ENCODE measurements at places on chromosomes 7 and 10.

GRCh38 chr7:141928146-141928844, 12.1 kb downstream of the OR9A4 start:
- DNase-seq, result no peak

DNA sequence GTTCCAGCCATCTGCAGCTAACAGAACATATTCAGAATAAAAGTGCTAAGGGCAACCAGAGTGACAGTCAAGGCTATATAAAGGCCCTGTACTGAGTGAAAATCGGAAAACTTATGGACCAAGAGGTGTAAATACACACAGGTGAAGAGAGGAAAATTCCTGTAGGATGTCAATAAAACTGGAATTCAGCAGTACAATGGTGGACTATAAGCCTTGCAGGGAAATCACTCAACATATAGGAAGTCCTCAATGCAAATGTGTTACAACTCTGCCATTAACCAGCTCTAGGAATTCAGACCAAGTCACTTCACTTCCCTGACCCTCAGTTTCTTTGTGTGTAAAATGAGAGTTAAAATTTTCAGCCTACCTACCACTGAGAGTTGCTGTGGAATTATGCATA, 7.7 kb downstream of the USP6NL start:
- DNase-seq, result no peak

DNA sequence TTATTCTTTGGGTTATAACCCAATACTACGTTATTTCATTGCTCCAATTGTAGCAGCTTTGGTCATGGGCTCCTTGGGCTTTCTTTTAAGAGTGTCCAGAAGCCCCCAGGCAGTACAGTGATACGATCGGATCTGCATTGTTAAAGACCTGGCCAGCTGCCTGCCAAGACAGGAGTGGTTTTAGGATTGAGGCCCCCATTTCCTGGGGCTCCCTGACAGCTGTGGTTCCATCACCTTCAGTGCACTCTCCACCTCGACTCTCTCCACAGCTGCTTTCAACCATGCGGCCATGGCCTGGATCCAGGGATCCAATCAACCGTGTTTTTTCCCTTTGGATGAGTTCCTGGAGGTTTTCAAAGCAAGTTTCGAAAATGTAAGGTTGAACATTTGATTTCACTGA, 123.4 kb upstream of the BTBD16 start:
- no peak for DNase-seq

DNA sequence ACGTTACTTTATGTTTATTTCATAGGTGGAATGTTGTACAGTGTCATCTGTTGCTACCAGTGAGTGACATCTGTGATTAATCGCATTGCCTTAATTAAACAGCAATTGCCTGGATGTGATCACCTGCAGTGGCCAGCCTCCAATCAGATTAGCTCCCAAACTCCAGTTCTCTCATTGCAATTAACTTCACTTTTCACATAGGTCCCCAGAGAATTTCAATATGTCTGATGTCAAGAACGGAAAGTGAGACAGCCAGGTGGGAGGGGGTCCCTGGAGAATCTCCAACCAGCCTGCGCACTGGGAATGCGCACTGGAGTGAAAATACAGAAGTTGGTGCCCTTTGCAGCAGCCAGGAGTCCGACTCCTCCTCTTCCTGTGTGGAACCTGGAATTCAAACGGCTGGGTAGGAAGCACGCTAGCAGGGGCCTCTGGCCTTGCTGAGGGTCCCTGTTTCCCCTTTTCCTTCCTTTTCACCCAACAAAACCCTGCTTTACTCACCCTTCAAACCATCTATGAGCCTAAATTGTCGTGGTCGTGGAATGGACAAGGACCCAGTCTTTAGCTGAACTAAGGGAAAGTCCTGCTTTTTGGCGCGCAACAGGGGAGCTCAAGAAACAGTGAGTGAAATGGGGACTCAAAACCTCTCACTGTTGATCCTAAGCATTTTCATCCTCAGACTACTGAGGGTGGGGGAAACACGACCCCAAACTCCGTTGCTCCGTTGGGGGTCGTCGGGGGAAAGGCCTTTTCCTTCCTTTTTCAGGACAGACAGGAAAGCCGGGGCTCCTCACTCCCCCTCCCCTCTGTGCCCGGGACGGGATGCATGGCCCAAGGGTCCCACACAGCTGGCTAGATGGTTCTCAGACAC, 1355.5 kb upstream of the LRRTM3 start:
- DNase-seq, result no peak

GRCh38 chr10:43852149-43852548, 203.5 kb upstream of the ZNF32 start:
- no peak for DNase-seq

DNA sequence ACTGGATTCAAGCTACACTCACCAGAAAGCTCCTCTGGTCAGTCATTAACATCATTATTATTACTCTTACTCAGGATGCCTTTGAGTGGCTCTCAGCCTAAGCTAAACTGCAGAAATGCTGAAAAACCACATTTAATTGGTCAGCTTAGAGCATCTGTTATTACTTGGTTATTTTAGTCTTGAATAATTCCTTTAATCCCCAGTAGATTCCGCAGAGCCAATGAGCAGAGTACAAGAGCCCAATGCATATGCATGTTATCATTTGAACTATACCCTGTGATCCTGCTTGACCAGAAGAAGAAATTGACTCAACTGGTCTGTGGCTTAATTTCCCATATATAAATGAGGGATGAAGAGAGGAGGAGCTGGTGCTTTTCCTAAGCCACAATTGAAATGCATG, 417.6 kb upstream of the C7orf33 start:
- no peak for DNase-seq

DNA sequence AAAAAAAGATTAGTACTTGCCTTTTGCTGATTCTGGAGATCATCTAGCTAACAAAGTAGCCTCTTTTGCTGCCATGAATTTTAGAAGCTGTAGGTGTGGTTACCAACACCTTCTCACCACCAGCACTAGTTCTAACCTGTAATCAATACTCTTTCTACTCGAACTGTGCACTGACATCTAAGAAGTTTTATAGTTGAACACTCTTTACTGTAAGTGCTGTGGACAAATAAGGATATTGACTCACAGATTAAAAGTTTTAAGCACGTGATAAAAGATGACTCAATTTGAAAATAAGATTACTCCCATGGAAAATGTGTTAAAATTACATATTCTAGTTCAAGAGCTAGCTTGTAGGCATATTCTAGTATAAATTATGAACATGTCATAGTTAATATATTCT, 89.9 kb downstream of the REEP3 start:
- DNase-seq, result no peak

DNA sequence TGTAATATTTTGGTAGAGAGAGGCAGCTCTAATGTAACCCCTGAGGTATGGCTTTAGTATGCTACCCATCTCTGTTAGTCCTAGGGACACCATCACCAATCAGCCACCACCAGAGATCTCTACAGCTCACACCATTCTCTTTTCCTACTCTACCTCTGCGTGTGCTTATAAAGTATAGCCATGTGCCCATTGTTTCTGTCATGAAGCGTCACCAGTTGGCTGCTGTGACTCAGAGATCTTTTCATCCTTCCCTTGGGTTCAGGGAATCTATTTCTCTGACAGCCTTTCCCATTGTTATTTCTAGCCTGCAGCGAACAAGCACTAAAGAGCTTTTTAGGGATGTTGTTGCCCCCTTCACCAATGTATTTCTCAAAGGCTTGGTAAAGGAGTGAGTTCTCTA, 103.3 kb downstream of the TPST1 start:
- DNase-seq, result no peak

DNA sequence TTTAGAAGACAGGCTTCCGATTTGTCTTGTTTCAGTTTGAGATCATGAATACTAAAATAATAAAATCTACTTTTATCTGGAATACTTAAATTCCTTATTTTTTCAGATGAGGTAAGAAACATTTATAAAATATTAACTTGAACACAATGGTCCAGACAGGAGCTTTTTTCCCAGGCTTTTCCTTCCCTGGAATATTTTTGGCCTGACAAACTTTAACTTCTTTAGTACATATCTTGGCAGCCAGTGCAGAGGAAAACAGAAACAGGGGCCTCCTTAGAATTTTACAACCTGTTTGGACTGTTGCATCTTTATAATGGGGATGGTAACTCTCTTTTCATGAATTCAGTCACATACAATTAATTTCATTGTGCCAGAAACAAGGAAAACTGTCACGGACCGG, 41.4 kb downstream of the NRP1 start:
- no peak for DNase-seq

DNA sequence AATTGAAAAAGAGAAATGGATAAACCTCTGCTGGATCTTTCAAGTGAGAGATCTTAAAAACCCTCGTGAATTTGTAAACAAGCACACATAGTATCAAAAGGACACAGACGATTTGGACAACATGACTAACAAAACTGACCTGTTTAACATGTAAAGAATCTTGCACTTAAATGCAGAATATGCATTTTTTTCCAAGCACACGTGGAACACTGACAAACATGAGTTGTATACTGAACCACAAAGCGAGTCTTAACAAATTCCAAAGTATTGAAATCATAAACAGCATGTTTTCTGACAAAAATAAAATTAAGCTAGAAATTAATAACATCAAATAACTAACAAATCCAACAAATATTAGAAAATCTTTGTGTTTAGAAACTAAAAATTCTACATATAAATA, 65.0 kb upstream of the ZNF746 start:
- DNase-seq, result peak; percentile 40

DNA sequence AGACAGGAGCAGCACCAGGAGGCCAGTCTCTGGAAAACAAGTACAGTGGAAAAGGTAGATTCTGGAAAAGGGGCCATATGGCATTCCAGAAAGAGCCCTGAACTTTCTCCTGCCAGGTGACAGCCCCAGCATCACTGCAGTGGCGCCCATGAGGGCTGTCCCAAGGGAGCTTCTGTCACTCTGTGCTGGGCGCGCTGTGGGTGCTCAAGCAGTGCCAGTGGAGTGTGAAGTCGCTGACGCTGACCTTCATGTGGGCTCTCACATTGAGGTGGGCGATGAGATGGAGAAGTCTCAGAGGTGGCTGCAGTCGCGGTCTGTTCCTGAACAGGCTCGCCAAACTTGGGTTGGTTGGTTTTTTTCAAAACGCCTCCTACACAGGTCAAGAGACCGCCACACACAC, 38.2 kb downstream of the FKBP6 start:
- DNase-seq, result no peak

- no peak for DNase-seq
These were observed 41.5 kb upstream of the LBX1 start for GRCh38 chr10:101270763-101271162.

DNA sequence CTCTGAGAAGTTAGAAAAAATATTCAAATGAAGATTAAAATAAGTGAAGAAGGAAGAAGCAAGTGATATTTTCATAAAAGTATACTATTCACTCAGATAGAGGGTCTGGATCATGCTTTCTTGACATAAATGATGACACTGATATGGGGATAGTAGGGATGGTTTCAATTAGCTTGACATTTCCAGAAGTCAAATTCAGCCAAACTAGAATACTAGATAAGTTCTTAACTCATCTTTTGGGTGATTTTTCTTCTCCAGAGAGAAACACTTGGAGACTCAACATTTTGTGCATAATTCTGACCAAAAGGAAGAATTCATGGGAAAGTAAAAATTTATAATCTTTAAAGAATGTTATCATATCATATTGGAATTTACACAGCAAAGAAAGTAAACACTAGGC, 152.0 kb upstream of the LRGUK start:
- DNase-seq, result no peak
